ENCODE measurements at places on chromosomes 2 and 18.

DNA sequence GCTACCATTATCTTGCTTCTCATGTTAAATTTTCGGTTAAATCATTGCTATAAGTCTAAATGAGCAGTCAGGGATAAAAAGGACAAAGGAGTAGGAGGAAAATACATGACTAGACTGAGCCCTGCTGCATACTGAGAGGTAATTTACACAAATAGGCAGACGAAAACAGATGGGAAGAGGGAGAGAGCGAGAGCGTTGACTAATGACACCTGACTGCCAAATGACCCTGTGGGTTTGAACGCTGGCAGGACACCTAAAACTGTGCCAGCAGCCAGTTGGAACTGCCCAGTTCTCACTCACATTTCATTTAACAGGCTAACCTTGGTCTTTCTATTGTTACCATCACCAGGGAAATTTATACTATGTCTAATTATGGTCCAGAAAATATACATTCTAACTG is 978.2 kb downstream of the CPS1 start:
- DNase-seq, result no peak

DNA sequence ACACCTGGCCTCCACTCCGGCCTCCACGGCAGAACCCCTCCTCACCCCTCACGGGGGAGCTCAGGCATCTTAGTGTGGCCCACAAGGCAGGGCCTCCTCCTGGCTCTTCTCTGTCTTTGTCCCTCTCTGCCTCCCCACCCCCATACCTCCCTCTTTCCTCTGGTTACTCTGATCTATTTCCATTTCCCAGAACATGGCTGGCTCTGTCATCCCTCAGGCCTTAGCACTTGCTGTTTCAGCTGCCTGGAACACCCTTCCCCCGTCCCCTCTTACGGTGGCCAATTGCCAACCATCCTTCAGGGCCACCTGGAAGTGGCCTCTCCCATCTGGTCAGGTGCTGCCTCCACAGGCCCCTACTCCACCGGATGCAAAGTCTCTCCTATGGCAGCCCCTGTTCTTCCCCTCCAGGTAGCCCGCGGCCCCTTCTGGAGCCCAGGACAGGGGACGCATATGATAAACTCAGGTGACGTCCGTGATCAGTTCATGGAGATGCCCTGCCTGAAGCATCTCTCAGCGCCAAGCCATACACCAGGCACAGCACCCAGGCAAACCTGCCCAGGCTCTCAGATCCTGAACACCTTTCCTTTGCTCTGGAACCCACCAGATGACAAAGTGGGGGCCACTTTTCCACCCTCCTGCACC is 3.6 kb upstream of the ECEL1 start:
- no peak for DNase-seq

DNA sequence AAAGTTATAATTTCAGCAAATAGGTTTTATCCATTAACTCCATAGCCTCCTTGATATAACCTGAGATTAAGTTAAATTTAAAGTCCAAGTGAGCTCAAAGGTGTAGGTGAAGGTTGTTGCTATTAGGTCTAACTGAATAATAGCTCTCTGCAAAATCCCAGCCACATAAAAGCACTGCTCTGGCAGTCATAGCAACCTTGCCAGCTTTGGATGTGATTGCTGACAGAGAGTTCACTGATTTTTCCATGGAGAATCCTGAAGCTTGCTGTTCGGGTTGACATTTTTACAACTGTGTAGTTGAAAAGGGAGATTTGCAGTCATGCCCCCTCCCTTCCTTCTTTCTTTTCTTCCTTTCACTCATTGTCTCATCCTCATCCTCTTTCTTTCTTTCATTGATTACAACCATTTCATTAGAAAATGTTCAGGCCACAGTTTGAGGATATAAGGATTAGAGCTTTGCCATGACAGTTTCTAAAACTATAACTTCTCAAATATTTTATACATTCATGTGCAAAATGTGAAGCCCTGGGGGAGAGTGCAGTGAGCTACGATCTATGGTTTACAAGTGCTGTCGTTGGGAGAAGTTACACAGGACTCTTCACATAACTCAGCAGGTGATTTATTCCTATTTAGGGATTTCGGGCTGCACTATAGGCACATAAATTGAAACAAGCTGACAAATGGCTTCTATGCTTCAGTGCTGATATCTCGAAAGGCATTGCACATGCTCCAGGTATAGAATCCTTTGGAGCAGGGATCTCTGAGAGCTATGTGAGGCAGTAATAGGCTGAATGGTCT is 193.8 kb downstream of the LRRTM4 start:
- no peak for DNase-seq

DNA sequence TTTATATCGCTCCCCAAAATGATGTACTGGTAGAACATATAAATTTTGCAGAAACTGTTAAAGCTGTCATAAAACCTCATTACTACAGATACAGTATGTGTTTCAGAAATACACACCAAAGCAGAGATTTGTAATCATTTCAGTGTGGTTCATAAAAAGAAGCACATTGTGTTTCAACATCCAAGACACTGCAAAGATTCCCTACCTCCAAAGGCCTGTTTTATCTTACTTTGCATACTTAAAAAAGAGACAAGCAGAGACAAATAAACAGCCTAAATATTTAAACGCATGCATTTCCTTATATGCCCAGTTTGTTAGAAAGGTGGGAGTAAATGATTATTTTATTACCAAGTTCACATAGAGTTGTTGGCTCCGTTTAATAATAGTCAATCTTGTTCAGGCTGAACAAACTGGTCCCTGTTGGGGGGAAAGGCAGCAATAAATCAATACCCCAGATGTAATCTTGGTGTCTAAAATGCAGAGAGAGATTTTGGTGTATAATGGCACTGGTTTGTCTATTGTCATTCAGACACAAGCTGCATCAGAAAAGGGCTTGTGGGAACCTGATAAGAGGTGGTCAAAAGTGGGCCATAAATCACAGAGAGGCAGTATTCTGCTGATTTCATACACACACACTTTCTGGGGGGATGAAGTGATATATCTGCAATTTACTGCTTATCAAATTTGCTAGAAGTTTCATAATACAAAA is 321.4 kb upstream of the ETAA1 start:
- no peak for DNase-seq

All from lower leg skin (tissue), 4 donors.